Fibroblast of upper back skin (primary cell): ENCODE measurements at places on chromosomes 1 and 21.

DNA sequence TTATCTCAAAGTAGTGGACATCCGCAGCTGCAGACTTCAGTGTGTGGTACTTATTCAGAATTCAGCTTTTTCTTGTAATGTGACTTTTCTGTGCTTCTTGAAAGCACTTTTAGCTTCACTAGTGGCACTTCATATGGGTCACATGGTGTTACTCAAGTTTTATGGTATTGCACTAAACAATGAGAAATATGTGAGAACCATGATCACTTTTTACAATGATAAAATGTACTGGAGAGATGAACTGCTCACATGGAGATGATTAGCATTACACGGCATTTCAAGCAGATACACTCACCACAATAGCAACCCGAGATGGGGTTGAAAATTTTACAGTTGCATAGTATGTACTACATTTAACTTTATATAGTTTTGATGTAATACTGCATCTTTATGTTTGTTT lies 40.1 kb upstream of the GPR52 start:
- DNase-seq, result peak; percentile 43

- DNase-seq, result no peak
Measured at GRCh38 chr21:43864962-43865539, at the start of gene AGPAT3. Gene AGPAT3, plus strand, starts transcription at chr21:43865223. Its CDS starts 94,459 bp downstream, at chr21:43959682.

DNA sequence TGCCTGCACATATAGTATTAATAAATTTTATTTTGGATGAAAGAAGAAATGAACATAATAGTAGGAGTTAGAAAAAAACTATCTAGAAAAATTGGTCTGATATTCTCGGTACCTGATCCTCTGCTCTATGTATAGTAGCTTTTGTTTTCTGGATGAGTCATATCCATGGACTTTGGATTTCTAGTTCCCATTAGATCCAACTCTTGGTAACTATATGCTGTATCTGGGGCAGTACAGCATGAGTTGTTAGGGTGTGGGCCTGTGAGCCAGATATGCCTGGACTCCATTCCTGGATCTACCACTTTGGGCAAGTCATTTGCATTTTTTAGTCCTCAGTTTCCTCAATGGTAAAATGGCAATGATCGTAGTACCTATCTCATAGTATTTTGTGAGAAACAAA lies 372.2 kb upstream of the PKN2 start:
- no peak for DNase-seq

- peak; percentile 66 for DNase-seq
Measured at GRCh38 chr1:29245876-29246275, 9.6 kb downstream of the PTPRU start.

- DNase-seq, result no peak
Measured at GRCh38 chr1:159791031-159791430, 10.3 kb downstream of the DUSP23 start.

DNA sequence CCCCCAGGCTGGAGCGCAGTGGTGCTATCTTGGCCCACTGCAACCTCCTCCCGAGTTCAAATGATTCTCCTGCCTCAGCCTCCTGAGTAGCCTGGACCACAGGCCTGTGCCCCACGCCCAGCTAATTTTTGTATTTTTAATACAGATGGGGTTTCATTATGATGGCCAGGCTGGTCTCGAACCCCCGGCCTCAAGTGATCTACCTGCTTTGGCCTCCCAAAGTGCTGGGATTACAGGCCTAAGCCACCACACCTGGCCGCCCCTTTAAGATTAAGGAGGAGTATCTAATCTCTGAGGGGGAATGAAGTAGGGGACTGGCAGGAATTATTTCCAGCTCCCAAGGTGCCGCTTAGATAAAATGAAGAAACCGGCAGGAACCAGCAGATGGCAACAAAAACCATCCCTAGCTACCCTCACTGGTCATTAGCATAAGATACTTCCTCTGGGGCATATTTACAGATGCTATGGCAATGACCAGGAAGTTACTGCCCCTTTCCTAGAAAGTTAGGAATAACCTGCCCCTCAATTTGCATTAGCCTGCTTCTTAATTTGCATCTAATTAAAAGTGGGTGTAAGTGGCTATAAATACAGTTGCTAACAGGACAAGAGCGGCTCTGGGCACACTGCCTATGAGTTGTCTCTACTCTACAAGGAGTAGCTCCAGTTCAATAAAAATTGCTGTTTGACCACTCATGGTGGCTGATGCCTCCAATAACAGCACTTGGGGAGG lies 7.1 kb upstream of the NSUN4 start:
- DNase-seq, result peak; percentile 23

- DNase-seq, result no peak
Measured at GRCh38 chr1:67316918-67317317, 9.2 kb downstream of the IL12RB2 start.

DNA sequence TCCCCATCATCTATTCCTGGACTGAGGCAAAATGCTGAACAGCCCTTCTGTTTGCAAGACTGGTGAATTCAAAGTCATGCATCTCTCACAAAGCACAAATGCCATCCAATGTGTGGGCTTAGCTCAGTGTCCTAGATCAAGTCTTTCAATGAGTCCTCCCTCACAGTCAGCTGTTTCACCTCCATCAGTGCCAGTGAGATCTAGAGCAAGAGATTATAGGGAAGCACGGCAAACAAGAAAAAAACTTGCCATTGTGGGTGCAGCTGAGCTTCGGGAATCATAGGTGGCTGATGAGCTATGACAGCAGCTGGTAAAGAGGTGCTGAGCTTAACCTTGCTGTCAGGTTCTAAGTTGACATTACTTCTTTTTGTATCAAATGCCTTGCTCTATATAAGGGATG lies 130.2 kb downstream of the LMX1A start:
- no peak for DNase-seq

- no peak for DNase-seq
Measured at GRCh38 chr1:97630948-97631347, 289.9 kb downstream of the DPYD start.

DNA sequence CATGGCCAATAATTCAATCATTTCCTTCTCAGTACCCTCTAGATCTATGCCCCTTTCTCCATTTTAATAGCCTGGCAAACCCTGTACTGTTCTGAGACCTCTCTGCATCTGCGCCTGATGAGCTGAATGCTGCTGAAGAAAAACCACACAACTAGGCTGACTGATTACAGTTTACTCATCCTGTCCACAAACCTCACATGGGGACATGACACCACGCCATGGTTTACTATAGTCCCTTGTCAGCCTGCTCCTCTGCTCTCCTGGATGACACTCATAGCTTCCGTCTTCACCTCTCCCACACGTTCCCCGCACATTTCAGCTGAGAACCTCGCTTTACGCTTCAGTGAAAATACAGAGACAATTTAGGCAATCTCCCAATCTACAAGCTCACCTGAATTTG lies 59.7 kb downstream of the DESI2 start:
- no peak for DNase-seq

- DNase-seq, result no peak
Measured at GRCh38 chr21:43743947-43744346, 25.0 kb downstream of the PDXK start.

GRCh38 chr1:172646653-172647052 lies 12.2 kb upstream of the FASLG start:
- DNase-seq, result no peak

DNA sequence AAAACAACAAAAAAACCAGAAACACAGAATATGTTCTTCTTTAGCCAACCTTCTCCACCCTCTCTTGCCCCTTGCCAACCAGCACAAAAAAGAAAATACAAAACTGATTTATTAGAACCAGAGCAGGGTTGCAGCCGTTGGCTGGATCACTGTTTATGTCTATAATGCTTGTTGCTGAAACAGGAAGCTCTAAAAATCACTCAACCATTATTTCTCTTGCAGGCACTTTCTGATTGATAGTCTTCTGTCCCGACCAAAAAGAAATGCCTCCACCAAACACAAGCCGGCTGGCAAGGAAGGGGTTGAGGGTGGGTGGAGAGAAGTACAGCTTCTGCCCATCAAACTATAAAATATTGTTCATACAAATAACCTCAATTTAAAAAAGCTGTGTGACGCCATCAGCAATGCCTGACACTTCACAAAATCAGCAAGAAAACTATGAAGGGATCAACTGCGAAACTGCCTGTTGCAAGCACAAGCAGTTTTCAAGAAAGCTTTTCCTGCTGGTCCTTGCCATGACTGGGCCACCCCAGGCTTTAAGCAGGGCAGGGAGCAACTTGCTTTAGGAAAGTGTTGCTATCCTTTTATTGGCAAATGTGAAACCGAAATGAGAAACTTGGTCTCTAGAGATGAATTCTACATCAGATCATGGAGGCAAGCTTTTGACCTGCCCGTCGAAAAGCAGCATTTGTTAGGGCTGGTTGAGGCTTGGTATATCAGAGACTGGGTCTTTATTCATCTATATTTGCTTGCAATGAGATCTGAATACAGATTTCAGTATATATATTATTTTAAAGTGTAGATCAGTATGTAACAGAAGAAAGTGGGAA lies 174.2 kb downstream of the RUNX1 start:
- DNase-seq, result no peak
